ENCODE measurements at places on chromosomes 4 and X. TPM values are rescaled to one million over a fixed set of nuclear protein-coding genes. Genes with fewer than 3 reads are reported as not detected.

KLF8 gene
- 7.5 TPM for total RNA-seq

EXOC1L gene
- total RNA-seq: not detected

MXRA5 gene
- not detected for total RNA-seq

IL2RG gene
- total RNA-seq: 366 TPM

SNCA gene
- 0.39 TPM for total RNA-seq

ZCCHC12 gene
- 0.07 TPM for total RNA-seq

GPR50 gene
- not detected for total RNA-seq

- no peak overlapping the region for H3K4me3 ChIP-seq
- no peak for DNase-seq
- H3K27ac ChIP-seq: no peak overlapping the region
- no peaks in the 10 kb centered on the region for H3K4me1 ChIP-seq
- H3K27me3 ChIP-seq: no peaks in the 10 kb centered on the region
- no peaks in the 10 kb centered on the region for H3K36me3 ChIP-seq
These were observed 431.2 kb downstream of the DMD start for GRCh38 chrX:32780109-32780508.

DNA sequence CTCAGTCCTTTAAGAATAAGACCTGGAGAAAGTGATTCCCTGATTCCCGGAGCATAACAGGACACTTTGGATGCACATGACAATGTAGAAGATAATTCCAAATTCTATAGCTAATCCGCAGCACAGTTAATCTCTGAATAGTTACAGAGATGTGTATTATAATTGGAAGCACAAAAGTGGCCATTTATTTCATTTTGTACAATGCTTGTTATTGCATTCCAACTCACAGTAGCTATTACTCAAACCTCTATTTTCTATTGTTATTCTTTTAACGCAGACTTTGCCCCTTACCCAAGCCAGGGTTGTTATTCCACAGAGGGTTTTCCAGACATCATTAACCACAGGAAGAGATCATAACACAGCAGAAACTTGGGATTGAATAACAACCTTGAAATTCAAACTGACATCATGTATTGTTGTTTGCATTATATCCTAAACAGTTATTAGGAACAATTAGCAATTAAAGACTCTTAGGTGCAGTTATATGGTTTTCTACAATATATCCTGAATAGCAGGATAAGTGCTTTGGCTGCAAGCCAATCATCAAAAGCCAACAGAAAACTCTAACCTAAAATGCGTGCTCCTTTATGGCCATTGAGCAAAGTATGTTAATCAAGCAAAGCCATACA, 984.0 kb upstream of the TENM3 start:
- H3K4me1 ChIP-seq: no peaks in the 10 kb centered on the region
- DNase-seq: no peak
- H3K27me3 ChIP-seq: no peaks in the 10 kb centered on the region
- H3K27ac ChIP-seq: no peak overlapping the region
- no peaks in the 10 kb centered on the region for H3K36me3 ChIP-seq

DNA sequence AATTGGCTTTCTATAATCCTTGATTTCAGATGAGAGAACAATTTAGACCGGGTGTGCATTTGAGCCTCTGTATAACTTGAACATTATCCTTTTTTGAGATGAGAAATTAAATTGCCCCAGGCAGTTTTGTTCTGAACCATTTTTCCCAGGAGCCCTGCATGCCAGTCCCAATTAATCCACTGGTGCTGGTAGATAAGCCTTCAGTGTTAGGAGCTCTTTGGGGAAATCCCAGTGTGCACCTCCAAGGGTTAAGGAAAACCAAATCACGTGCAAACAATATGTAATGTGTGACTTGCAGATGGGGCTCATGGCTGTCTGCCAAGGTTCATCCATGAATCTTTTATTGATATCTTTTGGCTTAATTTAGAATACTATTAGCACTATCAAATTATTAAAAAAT, 43.2 kb downstream of the KIT start:
- H3K27me3 ChIP-seq: peaks cover 4% of the 10 kb centered on the region
- no peak for DNase-seq
- no peak overlapping the region for H3K27ac ChIP-seq
- no peaks in the 10 kb centered on the region for H3K36me3 ChIP-seq
- no peak overlapping the region for H3K4me3 ChIP-seq

GRCh38 chrX:111382277-111382676, 29.7 kb downstream of the DCX start:
- H3K27ac ChIP-seq: no peak overlapping the region
- H3K4me1 ChIP-seq: no peaks in the 10 kb centered on the region
- no peaks in the 10 kb centered on the region for H3K36me3 ChIP-seq
- no peak overlapping the region for H3K4me3 ChIP-seq
- no peak for DNase-seq

GRCh38 chr4:184450743-184451535, 23.4 kb downstream of the IRF2 start:
- no peak overlapping the region for H3K4me3 ChIP-seq
- peaks cover 51% of the 10 kb centered on the region for H3K36me3 ChIP-seq
- no peak overlapping the region for H3K27ac ChIP-seq
- no peaks in the 10 kb centered on the region for H3K27me3 ChIP-seq

DNA sequence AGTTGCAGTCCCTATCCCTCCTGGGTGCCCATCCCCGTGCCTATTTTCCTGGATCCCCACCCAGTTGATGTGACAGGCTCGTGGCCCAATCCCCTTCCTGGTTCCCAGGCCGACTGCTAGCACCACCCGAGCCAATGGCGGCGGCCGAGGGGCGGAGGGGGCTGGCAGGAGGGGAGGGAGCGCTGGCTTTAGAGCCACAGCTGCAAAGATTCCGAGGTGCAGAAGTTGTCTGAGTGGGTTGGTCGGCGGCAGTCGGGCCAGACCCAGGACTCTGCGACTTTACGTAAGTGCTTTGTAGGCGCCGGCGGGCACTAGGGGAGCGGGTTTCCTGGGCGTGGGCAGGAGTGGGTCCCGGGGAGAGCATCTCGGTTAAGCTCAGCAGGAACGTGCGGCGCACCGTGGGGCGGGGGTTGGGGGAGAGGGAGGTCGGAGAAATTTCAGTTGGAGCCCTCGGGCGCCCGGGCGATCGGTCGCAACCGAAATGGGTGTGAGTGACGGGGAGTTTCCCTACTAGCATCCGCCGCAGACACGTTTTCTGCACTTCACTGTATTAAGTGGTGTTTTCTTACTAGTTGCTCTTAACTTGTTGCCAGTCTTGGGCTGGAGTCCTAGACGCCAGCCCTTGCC, at the start of gene PLS3:
Gene PLS3, plus strand, starts transcription at position 197 of the 627 bp plus-strand sequence. CDS start 49,077 bp downstream, outside the sequence.
- no peak within 1 kb of the TSS for H3K27ac ChIP-seq
- H3K36me3 ChIP-seq: no peaks in the 10 kb centered on the region
- peak; percentile 10 for DNase-seq
- peaks cover 19% of the 10 kb centered on the region for H3K27me3 ChIP-seq
- H3K4me1 ChIP-seq: no peaks in the 10 kb centered on the region
- H3K4me3 ChIP-seq: peak within 1 kb of the TSS; percentile 72

- H3K27ac ChIP-seq: no peak overlapping the region
- H3K4me3 ChIP-seq: no peak overlapping the region
- no peaks in the 10 kb centered on the region for H3K4me1 ChIP-seq
- DNase-seq: no peak
- no peaks in the 10 kb centered on the region for H3K27me3 ChIP-seq
These were observed 608.8 kb upstream of the EPHA5 start for GRCh38 chr4:66279084-66279483.

- H3K27me3 ChIP-seq: no peaks in the 10 kb centered on the region
- H3K27ac ChIP-seq: no peak overlapping the region
- DNase-seq: no peak
- H3K36me3 ChIP-seq: no peaks in the 10 kb centered on the region
- H3K4me3 ChIP-seq: no peak overlapping the region
These were observed 47.4 kb downstream of the ASIC5 start for GRCh38 chr4:155818639-155819038.

Measured in activated T-helper 2 cell treated with anti-CD3 and anti-CD28 coated beads, Interferon-gamma antibody, Interleukin-2, Interleukin-4, amounts not matched to agents 10 μg/mL and 5 μg/mL and 100 μg/mL, durations not matched to agents 14 hours and 24 hours and 36 hours (primary cell).